Hematopoietic multipotent progenitor cell treated with erythropoietin and hydrocortisone succinate and interleukin-3 and kit ligand, for 4 days (in vitro differentiated cells): ENCODE measurements at places on chromosomes 7 and 10.

DNA sequence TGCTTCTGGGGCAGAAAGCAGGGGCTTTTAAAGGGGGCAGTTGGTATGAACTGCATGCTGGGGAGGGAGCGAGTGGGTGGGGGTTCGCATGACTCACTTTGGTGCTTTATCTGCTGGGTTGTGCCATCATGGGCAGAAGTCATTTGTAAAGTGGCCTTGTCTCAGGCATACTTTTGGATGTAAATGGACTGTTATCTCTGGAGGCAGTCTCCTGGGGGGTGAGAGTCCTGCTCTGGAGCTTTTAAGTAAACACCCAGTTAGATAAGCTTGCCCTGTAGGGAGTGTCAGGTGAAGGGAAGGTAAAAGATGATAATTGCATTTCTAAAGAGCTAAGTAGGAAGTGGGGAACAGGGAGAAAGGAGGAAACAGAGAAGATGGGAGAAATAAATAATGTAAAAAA, 1.6 kb upstream of the GSTO1 start:
- DNase-seq, result peak; percentile 85

DNA sequence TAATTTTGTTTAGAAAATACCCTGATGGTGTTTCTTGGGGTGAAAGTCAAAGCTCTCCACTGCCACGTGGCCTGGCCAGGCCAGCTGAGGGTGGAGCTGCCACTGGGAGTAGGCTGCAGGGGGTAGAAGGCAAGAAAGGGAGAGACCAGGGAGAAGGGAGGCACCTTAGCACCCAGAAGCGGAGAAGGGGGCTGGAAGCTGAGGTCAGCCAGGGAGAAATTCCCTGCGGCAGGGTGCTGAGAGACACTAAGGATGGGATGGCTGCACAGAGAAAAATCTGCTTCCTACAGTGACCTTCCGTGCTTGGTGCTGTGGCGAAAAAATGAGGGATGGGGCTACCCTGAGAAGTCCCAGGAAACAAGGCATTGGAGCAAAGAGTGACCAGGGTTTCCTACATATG, 143.7 kb downstream of the SLIT1 start:
- no peak for DNase-seq

- DNase-seq, result no peak
Measured at GRCh38 chr10:14543904-14544210, 213.1 kb upstream of the FRMD4A start.

GRCh38 chr10:103692436-103692951, 162.9 kb downstream of the SH3PXD2A start:
- DNase-seq, result no peak

DNA sequence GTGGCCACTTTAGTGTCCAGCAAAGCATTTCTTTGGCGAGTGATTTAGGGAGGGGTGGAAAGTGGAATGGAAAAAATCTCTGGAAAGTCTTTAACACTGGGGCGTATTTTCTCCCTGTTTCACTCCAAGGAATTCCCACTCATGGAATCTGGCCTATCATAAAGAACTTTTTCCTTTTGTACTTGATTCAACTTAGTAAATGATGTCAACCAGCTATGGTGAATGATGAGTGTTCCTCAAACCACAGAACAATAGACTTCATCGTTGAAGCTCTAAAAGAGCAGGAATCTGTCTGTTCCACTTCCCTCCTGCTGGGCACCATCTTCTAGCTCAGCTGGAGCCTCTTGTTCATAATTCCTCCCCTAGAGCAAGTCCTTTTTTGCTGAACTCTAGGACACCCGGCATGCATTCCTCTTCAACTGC, 66.5 kb downstream of the EPDR1 start:
- DNase-seq, result no peak

- no peak for DNase-seq
Measured at GRCh38 chr10:130054021-130054420, 56.6 kb downstream of the C10orf143 start.

GRCh38 chr10:3955493-3955892, 170.5 kb upstream of the KLF6 start:
- DNase-seq, result no peak

GRCh38 chr7:128266883-128267594, 26.0 kb downstream of the LEP start:
- no peak for DNase-seq

- DNase-seq, result peak; percentile 92
Measured at GRCh38 chr10:79067241-79068202, 1.2 kb upstream of the ZMIZ1 start.

GRCh38 chr10:29127037-29127700, 161.7 kb upstream of the LYZL1 start:
- no peak for DNase-seq

GRCh38 chr10:62330213-62330612, 44.0 kb upstream of the ZNF365 start:
- no peak for DNase-seq

DNA sequence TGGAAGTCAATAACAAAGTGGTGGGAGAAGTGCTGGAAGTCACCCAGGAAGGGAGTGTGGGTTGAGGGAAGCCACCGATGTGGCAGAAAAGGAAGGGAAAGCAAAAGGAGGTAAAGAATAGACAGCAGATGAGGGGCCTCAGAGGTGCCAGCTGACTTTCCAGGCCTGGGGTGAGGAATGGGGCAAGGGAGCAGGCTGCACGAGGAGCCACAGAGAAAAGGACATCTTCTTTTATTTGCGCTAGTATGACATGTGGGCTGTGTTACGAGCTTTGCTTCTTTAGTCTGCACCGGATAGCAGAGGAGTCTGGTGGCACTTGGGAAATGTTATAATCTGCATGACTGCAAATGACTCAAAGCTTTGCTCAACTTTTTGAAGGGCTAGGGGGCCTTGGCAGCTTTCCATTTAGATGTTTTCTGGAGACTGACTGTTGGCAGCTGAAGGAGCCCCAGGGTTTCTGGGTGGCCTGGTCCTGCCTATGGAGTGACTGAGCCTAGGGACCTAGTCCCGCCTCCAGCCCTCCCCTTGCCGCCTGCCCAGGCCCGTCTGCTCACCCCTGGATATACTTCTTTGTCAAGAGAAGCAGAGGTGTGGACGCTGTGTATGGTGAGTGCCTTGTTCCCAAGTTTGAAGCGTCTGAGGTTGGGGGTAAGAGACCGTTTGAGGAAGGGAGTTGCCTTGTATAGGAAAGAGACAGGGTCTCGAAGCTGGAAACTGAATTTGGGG, 5.1 kb downstream of the PRXL2A start:
- peak; percentile 53 for DNase-seq

DNA sequence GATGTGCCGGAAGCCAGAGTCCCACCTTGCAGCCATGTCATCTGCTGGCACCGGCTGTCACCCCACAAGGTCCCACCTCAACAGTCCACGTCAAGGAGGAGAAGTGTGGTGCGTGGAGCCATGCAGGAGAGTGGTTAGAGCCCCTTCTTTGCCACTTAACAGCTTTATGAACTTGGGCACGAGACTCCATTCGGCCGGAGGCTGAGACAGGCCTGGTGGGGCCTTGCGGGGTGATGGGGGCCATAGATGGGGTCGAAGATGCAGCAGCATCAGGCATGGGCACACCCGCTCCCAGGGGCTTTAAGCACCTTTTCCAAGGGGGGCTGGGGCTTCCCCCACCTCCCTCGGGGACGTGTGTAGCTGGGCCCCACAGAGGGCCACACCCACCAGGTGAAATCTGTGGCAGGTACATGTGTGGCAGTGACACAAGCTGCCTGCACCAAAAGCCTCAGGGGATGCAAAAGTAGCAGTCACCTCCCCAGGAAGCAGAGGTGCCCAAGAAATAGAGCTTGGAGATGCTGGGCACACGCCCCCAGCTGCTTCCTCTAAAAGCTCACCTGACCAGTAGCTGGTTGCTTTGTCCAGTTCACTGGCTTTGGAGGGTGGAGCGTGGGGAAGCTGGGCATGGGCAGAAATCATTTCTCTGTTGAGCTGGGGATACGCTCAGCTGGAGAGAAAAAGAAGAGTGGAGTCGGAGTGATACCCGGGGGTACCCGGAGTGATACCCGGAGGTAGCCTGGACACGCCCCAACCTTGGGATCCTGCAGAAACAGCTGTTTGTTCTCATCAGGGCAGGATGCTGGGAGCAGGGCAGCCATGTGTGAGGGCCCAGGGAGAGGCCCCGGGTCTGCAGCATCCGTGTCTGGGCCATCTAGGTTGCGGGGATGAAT, 199.8 kb downstream of the EBF3 start:
- DNase-seq, result no peak

- no peak for DNase-seq
Measured at GRCh38 chr10:126867567-126868365, 37.5 kb upstream of the DOCK1 start.

- DNase-seq, result no peak
Measured at GRCh38 chr7:48660306-48660870, 264.0 kb upstream of the CDC14C start.

GRCh38 chr10:48819783-48820182, 119.9 kb downstream of the LRRC18 start:
- no peak for DNase-seq

GRCh38 chr7:101201695-101202602, 1.1 kb upstream of the MOGAT3 start:
- no peak for DNase-seq

DNA sequence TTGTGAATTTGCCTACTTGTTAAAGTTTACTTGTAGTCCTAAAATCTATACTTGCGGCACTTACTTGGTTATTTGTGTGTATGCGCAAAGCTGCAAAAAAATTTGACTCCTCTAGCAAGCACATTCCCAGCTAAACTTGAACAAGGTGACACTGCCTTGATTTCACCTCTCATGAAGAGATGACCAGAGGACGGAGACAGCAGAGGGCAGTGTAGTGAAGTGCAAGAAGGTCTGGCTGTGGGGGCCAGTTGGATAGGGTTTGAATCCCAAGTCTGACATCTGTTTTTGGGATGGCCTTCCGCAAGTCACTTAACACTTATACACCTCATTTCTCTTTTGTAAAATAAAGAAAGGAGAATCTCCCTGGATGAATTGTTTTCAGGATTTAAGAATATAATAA, 15.7 kb downstream of the SLK start:
- no peak for DNase-seq

DNA sequence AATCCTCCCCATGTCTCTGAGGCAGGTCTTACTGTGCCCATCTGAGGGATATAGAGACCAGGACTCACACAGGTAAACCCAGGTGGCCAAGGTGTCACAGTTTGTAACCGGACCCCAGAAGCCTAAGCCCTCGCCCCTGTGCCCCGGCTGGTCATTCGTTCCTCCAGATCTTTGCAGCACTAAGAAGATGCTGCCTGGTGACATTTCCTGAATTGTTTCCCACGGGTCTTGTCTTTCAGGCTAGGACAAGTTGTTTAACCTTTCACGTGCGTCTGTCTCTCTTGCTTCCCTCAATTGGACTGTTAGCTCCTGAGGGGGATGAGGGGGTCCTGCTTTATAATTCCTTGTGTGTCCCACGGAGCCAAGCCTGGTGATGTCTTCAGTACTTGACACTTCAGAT, 158.0 kb downstream of the KCNMA1 start:
- no peak for DNase-seq

- peak; percentile 25 for DNase-seq
Measured at GRCh38 chr10:11539191-11539868, 72.1 kb downstream of the USP6NL start.

- DNase-seq, result no peak
Measured at GRCh38 chr7:24848878-24849277, 91.6 kb upstream of the GSDME start.

- DNase-seq, result peak; percentile 12
Measured at GRCh38 chr7:11846361-11846955, 14.5 kb upstream of the THSD7A start.

DNA sequence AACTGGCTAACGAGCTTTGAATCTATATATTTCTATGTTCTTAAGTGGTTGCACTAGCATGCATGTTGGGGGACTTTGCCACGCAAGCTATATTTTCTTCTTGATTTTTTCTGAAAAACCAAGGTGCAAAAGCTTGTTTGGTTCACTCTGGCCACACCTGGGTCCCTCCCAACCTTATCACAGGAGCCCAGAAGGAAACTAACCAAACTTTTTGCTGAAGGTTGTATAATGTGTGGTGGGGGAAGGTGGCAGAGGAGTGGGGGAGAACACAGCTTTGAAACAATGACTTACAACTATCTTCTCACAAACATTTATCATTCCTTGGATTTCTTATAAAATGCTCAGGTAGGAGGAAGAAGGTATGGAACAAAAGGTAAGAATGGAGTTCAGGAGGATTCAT, 75.3 kb downstream of the TMEM168 start:
- DNase-seq, result no peak

DNA sequence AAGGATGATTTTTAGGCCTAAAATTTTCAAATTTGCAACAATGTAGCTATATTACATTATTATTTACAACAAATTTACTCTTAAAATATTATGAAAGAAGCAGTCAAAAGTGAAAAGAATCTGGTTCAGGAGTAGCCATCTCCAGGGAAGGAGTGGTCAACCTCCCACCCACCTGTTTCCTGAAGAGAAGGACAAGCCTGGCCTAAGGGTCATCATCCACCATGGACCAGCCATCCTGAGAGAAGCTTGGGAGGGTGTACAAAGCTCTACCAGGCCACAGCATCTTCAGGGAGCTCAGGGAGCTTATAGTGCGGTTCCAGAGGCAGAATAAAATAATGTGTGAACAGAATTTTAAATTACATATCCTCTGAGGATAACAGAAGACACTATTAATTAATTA, 38.1 kb downstream of the COL1A2 start:
- no peak for DNase-seq

DNA sequence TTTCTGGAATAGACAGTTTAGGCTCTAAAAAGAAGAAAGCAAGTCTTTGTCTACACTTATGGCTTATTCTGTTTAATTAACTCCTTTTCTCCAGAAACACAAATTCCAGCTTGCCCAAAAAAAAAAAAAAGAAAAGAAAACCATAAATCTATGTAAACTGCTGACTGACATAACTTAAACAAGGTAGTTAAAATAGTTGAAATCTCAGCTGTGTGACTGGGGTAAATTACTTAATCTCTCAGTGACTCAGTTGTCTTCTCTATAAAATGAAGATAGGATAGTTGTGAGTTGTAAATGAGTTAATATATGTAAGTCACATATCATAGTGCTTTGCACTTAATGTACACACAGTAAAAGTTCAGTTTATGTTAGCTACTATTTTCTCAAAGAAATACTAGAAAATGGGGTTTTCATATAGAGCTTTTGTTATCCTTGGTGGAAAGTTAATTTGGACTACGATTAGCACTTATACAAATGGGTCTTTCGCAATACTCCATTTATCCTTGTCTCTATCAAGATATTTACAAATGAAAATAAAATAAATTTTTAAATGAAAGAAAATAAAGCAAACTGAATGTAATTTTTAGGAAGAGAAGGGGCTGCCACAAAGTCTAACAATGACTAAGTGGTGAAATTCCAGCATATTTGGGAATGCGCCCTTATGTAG, 200.9 kb downstream of the MBL2 start:
- no peak for DNase-seq

DNA sequence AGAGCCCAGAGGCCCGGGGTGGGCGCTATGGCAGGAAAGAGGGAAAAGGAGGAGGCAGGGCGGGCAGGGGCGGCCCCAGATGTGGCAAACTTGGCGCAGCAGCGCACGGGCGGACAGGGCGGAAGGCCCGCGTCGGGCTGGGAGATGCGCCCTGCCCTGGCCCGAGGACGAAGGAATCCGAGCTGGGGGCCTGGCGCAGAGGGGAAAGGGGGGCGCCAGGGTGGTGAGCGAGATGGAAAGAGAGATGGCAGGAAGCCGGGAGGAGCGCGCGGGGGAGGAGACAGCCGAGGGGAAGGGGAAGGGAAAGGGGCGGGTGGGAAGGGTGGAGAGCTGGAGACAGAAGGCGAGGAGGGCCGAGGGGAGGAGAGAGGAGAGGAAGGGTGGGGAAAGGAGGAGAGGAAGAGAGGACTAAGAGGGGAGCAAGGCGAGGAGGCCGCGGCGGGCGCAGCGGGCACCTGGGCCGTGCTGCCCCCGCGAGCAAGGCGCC, at the start of gene MARVELD1:
Gene MARVELD1 (plus strand): TSS at position 392 of the 487 bp plus-strand sequence. CDS start 147 bp downstream, outside the sequence.
- peak; percentile 83 for DNase-seq
